ENCODE measurements at places on chromosomes 6 and 20.

DNA sequence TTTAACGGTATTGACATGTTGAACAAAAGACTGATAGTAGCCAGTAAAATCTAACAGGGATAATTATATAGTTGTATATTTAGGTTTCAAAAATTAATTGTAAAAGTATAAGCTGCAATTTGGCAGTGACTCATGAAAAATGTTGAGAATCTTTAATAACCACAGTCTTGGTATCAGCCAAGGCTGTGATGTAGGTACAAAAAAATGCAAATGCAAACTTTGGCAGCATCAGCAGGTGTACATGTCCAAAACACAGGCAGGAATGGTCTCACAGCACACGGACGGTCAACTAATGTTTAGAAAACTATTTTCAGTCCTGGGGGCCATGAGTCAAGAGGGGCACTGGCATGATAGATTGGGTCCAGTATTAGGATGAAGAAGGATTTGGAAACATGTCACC is 58.5 kb upstream of the BEND3 start:
- no peak for DNase-seq

DNA sequence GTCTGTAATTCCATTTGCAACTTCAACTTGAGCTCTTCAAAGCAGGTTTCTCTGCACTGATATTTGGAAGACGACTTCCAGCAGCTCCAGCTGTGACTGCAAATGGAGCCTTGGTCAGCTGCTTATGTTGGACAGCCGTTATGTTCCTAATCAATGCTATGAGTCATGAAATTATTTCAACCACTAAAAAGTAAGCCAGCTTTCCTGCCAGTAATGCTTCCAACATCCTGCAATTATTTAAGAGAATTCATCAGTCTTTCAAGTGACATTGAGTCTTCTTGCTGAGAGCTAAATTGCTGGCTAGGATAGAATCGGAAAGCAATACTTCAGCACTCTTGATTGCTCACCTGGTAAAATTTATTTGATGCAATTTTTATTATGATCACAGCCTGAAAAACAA is 375.7 kb downstream of the MMUT start:
- no peak for DNase-seq

DNA sequence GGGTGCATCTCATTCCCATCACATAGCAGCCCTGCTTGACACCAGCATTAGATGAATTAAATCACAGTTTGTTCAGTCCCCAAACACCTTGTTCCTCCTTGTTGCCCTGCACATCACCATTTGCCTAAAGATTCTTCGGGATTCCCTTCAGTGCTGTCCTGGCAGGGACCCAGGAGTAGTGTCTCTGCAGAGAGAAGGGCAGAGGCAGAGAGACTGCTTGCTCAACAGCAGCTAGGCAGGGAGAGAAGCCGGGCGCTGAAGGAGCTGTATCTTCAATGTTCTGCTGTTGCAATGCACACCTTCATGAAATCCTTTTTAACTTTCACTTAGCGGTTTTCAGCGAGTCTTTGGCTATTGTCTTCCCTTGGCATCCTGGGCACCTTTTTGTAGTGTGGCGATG is 362.9 kb downstream of the FARS2 start:
- no peak for DNase-seq

DNA sequence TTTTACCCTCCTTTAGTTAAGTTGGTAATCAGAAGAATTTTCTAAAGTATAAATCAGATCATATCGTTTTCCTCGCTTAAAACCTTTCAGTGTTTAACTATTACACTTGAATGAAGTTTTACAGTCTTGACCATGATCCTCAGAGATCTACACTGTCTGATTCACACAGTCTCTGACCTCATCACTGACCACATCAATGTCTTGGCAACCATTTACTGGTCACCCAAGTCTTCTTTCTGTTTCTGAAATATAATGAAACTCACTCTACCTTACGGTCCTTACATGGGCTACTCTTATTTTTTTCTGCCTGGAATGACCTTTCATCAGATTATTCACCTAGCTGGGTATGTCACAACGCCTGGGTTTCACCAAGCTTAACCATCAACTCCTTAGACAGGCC is 71.4 kb downstream of the ADGB start:
- DNase-seq, result no peak

GRCh38 chr6:144285548-144285797 is 338 bp downstream of the UTRN start:
- DNase-seq, result no peak

- DNase-seq, result no peak
Observed at GRCh38 chr20:60964911-60965310, 287.1 kb upstream of the CDH4 start.

- no peak for DNase-seq
Observed at GRCh38 chr6:86529635-86530034, 407.7 kb upstream of the HTR1E start.

- DNase-seq, result no peak
Observed at GRCh38 chr6:135938576-135939207, 87.2 kb downstream of the PDE7B start.

DNA sequence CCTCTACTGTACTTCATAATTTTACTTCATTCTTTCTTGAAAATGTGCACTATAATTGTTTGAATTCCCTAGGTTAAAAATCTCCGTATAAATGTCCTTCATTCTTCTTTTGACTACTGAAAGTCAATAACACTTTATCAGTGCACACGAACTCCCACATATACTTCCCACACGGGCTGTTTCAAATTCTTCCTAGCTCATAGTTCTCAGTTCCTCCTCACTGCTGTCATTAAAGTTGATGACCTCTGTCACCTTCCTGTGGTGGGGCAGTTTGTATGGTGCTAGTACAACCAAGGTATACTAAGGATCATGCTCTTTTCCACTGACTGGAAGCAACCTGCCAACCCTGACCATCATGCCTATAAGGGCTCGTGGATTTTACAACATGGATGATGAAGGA is 40.0 kb upstream of the CD2AP start:
- no peak for DNase-seq

DNA sequence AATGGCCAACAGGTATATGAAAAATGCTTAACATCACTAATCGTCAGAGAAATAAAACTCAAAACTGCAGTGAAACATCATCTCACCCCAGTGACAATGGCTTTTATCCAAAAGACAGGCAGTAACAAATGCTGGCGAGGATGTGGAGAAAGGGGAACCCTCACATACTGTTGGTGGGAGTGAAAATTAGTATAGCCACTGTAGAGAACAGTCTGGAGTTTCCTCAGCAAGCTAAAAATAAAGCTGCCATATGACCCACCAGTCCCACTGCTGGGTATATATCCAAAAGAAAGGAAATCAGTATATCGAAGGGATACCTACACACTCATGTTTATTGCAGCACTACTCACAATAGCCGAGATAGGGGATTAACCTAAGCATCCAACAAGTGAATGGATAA is 23.4 kb upstream of the INSM1 start:
- no peak for DNase-seq

GRCh38 chr6:125154761-125155135 is 1.2 kb downstream of the TPD52L1 start:
- DNase-seq, result no peak
